ENCODE measurements at places on chromosomes 16 and 17.

- no peak for DNase-seq
- no peak overlapping the region for H3K4me3 ChIP-seq
- H3K27me3 ChIP-seq: no peaks in the 10 kb centered on the region
- H3K36me3 ChIP-seq: no peaks in the 10 kb centered on the region
Measured at GRCh38 chr16:61555718-61556441, 480.4 kb downstream of the CDH8 start.

DNA sequence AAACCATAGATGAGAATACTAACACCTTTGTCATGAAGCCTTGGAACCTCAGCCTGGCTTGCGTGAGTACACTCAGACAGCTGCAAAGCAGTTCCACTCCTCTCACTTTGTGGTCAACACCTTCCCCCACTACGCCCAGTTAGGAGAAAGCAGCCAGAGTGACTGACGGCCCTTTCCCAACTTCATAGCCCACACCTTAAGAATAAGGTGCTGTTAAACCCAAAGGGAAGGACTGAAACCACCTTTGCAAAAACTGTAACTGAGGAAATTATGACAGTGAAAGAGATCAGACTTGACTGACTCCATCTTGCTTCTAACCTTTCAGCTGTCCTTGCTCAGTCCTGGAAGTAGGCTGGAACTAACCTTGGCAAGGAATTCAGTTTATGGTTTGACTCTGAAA, 13.7 kb downstream of the N4BP1 start:
- no peaks in the 10 kb centered on the region for H3K4me1 ChIP-seq
- no peaks in the 10 kb centered on the region for H3K27me3 ChIP-seq
- no peak overlapping the region for H3K4me3 ChIP-seq

- no peaks in the 10 kb centered on the region for H3K36me3 ChIP-seq
- H3K4me3 ChIP-seq: peak overlapping the region; percentile 68
- H3K27ac ChIP-seq: peak overlapping the region; percentile 33
- peaks cover 2% of the 10 kb centered on the region for H3K27me3 ChIP-seq
Measured at GRCh38 chr17:76241204-76241538, 878 bp upstream of the RNF157 start.

DNA sequence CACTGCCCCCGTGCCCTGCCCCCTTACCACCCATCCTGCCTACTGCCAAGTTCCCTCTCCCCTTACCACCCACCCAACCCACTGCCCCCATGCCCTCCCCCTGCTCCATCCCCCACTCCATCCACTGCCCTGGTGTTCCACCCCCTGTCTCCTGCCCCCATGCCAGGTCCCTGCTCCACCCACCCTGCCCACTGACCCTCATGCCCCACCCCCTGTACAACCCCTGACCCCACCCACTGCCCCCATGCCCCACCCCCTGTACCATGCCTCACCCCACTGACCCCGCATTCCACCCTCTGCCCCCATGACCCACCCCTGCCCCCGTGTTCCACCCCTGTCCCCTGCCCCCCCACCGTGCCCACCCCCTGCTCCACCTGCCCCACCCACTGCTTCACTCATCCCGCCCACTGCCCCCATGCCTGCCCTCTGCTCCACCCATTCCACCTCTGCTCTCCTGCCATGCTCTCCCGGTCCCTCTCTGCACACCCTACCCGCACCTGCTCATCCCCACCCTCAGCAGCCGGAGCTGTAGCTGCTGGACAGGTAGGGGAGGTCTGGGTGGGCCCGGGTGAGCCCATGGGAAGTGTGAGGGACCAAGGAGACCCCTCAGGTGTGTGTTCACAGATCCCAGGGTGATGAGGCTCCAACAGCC, 7.4 kb upstream of the FN3KRP start:
- no peak overlapping the region for H3K4me3 ChIP-seq
- H3K27me3 ChIP-seq: no peaks in the 10 kb centered on the region
- no peaks in the 10 kb centered on the region for H3K4me1 ChIP-seq
- DNase-seq: no peak
- H3K27ac ChIP-seq: no peak overlapping the region

- H3K36me3 ChIP-seq: no peaks in the 10 kb centered on the region
- no peaks in the 10 kb centered on the region for H3K4me1 ChIP-seq
- no peak overlapping the region for H3K27ac ChIP-seq
Measured at GRCh38 chr16:48210747-48211146, 33.4 kb upstream of the LONP2 start.

DNA sequence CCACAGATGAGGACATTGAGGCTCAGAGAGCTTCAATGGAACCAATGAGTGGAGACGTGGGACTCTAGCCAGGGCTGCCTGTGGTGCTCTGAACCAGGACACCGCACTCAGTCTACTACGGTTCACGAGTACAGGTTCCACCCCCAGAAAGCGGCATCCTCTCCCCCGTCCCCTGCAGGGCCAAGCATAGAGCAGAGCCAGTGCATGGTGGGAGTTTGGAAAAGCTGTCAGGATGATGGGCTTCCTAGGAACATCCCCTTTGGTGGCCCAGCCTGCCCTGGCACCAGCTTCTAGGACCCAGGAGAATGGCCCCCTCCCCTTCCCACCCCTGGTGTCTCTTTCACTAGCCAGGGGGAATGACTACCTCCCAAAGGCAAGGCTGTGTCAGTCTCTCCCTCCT, 8.4 kb downstream of the ZNF319 start:
- peaks cover 12% of the 10 kb centered on the region for H3K4me1 ChIP-seq
- no peak for DNase-seq
- H3K4me3 ChIP-seq: no peak overlapping the region
- peaks cover 2% of the 10 kb centered on the region for H3K27me3 ChIP-seq

- H3K27me3 ChIP-seq: no peaks in the 10 kb centered on the region
- DNase-seq: no peak
- H3K27ac ChIP-seq: no peak overlapping the region
- peak overlapping the region; percentile 37 for H3K4me3 ChIP-seq
Measured at GRCh38 chr17:1724869-1725641, 551 bp downstream of the WDR81 start.

DNA sequence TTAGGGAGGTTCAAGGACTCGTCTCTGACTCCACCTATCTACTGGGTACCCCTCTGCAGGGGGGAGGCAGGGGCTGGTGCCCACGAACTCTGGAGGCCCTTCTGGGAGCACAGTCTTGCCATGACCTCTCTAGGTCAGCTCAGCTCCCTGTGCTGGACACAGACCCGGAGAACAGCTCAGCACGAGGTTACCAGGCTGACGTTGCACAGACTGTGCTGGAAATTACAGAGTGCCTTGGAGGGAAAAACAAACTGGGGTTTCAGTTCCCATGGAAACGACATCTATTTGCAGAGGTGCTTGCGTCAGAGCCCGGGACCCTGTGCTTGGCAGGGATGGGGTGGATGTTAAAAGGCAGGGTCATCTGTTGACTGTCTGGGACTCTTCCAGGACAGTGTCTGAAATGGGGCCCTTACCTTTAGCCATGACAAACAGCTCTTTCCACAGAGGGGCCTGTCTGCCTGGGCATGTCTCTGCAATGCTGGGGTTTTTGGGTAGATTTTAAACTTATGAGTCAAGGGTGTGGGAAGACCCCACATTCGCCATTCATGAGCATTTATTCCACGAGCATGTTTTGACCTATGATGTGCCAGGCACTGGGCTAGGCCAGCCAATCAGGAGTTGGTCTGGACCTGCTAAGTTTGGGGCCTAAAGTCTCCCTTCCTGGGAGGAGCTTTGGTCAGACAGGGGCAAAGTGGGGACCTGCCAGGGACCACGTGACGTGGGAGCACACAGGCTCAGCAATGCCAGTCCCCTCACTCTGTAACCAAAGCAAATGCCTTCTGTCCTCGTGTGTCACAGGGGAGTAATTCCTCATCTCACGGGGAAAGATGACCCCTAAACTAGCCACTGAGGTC, 22.5 kb downstream of the CCR7 start:
- peak overlapping the region; percentile 87 for H3K27ac ChIP-seq
- H3K4me3 ChIP-seq: no peak overlapping the region
- H3K36me3 ChIP-seq: no peaks in the 10 kb centered on the region
- H3K4me1 ChIP-seq: peaks cover 62% of the 10 kb centered on the region
- H3K27me3 ChIP-seq: no peaks in the 10 kb centered on the region

DNA sequence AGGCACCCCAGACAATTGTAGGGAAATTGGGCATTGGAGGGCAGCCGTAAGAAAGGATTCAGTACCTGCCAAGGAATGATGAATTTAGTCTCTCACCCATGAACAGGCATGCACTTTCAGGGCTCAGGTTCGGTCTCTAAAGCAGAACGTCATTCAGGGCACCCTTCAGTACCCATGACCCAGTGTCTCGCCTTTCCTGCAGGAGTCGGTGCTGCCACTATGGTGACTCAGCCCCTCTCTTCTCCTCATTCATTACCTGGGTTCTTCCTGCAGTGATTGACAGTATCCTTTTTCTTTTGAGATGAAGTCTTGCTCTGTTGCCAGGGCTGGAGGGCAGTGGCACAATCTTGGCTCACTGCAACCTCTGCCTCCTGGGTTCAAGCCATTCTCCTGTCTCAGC, 8.4 kb downstream of the SOST start:
- peaks cover 8% of the 10 kb centered on the region for H3K27me3 ChIP-seq
- H3K27ac ChIP-seq: no peak overlapping the region

DNA sequence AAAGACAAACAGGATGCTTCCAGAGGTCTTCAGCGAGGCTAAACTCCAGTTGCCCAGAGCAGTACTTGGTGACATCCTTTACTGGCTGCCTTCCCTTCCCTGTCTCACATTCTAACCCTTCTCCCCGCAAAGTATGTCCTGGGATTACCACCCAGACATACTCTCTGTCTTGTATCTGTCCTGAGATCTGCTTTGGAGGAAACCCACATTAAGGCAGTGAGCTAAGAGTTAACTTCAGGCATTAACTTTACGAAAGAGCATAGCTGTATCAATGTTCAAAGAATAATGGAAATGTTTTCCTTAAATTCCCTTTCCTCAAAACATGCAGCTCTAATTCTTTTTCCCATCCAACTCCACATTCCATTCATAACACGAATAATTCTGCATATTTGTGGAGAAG, 385.2 kb downstream of the NPIPA8 start:
- H3K27ac ChIP-seq: no peak overlapping the region
- no peaks in the 10 kb centered on the region for H3K27me3 ChIP-seq

DNA sequence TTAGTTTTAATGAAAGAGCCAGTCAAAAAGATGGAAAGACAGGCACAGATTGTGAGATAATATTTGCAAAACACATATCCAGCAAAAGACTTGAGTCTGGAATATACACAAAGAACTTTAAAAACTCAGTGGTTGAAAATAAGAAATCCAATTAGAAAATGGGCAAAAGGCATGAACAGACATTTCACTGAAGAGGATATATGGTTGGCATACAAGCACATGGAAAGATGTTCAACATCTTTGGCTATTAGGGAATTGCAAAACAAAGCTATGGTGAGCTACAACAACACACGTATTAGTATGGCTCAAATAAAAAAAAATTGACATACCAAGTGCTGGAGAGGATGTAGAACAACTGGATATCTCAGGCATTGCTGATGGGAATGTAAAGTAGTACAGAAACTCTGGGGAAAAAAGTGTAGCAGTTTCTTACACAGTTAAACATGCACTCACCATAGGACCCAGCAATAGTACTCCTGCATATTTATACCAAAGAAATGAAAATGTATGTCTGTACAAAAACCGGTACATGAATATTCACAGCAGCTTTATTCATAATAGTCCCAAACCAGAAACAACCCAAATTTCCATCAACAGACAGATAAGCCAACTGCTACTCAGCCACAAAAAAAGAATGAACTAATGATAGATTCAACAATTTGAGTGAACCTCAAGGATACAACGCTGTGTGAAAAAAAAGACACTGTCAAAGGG, 44.4 kb upstream of the MRTFB start:
- no peaks in the 10 kb centered on the region for H3K4me1 ChIP-seq
- H3K4me3 ChIP-seq: no peak overlapping the region
- no peak overlapping the region for H3K27ac ChIP-seq
- no peaks in the 10 kb centered on the region for H3K36me3 ChIP-seq
- no peak for DNase-seq

GRCh38 chr17:75810216-75810615, 25.6 kb downstream of the UNK start:
- no peak for DNase-seq
- no peaks in the 10 kb centered on the region for H3K27me3 ChIP-seq
- H3K36me3 ChIP-seq: peaks cover 63% of the 10 kb centered on the region
- no peak overlapping the region for H3K4me3 ChIP-seq

- no peaks in the 10 kb centered on the region for H3K36me3 ChIP-seq
- peak overlapping the region; percentile 61 for H3K27ac ChIP-seq
- DNase-seq: no peak
- H3K27me3 ChIP-seq: no peaks in the 10 kb centered on the region
Measured at GRCh38 chr16:87196231-87196630, 121.0 kb downstream of the C16orf95 start.

DNA sequence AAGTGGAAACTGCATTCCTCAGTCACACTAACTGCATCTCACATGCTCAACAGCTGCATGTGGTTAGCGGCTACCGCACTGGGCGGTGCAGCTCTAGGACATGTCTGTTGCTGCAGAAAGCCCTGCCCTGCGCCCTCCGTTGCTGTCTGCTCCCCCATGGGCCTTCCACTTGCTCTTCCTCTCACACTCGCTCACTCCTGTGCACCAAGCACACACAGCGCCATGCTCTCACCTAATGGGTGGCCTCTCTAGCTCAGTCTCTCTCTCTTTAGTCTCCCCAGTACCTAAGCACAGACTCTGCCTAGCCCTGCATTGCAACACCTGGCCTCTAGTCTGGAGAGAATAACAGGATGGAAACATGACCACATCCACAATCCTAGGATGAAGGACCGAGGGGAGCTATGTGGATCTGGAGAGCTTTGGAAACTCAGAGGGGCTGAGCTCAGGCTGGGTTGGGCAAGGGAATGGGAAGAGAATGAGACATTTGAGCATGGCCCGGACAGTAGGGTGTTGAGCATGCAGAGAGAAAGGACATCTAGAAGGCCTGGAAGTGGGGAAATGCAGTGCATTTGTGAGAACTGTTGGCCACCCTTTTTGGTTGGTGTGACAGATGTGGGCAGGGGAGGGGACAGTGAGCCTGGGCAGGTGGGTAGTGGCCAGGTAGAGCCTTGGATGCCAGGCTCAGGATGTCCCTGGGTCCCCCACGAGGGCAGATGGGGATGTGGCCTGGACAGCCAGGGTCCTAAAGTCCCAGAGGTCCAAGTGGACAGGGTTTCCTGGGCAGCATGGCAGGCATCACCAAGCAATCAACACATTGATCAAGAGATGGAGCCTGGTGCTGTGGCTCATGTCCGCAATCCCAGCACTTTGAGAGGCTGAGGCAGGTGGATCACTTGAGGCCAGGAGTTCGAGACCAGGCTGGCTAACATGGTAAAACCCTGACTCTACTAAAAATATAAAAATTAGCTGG, 16.1 kb downstream of the SGCA start:
- H3K4me3 ChIP-seq: no peak overlapping the region
- H3K27ac ChIP-seq: peak overlapping the region; percentile 80
- H3K36me3 ChIP-seq: peaks cover 3% of the 10 kb centered on the region
- no peaks in the 10 kb centered on the region for H3K27me3 ChIP-seq
- peaks cover 43% of the 10 kb centered on the region for H3K4me1 ChIP-seq
- DNase-seq: no peak

- H3K36me3 ChIP-seq: no peaks in the 10 kb centered on the region
- peak; percentile 92 for DNase-seq
- no peak overlapping the region for H3K27ac ChIP-seq
- peaks cover 17% of the 10 kb centered on the region for H3K4me1 ChIP-seq
- H3K4me3 ChIP-seq: no peak overlapping the region
- H3K27me3 ChIP-seq: no peaks in the 10 kb centered on the region
Measured at GRCh38 chr16:21554795-21555585, 44.4 kb upstream of the METTL9 start.

GRCh38 chr16:6265968-6266367, 1066.7 kb upstream of the RBFOX1 start:
- H3K27ac ChIP-seq: no peak overlapping the region
- no peaks in the 10 kb centered on the region for H3K27me3 ChIP-seq
- no peaks in the 10 kb centered on the region for H3K36me3 ChIP-seq
- no peak overlapping the region for H3K4me3 ChIP-seq
- DNase-seq: no peak
- no peaks in the 10 kb centered on the region for H3K4me1 ChIP-seq

GRCh38 chr16:79602628-79603014, 2.1 kb upstream of the MAF start:
- no peaks in the 10 kb centered on the region for H3K36me3 ChIP-seq
- DNase-seq: no peak
- peak overlapping the region; percentile 71 for H3K27ac ChIP-seq
- peaks cover 7% of the 10 kb centered on the region for H3K27me3 ChIP-seq
